ENCODE measurements at places on chromosomes 5 and 9.

- no peak for DNase-seq
These were observed 1.3 kb upstream of the REEP5 start for GRCh38 chr5:112923148-112923917.

DNA sequence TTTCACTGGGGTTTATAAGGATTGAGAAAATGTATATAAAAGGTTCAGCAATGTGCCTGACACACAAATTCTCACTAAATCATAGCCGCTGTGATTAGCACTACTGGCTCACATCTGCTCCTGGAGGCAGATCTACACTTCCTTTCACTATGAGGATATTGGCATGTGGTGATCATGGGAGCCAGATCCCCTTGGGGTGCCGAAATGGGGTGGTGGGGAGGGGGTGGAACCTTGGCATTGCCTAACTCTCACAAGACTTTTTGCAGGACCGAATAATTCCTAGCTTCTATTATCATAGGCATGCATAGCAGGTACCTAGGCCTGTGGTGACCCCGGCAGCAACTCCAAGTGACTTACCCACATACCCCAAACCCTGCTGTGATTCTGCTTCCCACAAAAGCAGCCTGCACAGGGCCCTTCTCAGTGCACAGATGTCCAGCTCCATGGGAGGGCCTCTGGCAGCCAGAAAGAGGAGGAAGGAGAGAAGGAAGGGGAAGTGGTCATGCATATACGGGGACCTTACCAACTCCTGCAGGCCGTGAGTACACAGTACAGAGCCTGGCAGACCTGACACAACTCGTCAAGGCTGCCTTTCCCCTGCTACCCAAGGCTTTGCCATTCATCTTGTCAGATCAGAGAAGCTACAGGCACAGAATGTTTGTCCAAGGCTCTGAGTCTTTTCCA lies 61.3 kb upstream of the IQGAP2 start:
- no peak for DNase-seq

DNA sequence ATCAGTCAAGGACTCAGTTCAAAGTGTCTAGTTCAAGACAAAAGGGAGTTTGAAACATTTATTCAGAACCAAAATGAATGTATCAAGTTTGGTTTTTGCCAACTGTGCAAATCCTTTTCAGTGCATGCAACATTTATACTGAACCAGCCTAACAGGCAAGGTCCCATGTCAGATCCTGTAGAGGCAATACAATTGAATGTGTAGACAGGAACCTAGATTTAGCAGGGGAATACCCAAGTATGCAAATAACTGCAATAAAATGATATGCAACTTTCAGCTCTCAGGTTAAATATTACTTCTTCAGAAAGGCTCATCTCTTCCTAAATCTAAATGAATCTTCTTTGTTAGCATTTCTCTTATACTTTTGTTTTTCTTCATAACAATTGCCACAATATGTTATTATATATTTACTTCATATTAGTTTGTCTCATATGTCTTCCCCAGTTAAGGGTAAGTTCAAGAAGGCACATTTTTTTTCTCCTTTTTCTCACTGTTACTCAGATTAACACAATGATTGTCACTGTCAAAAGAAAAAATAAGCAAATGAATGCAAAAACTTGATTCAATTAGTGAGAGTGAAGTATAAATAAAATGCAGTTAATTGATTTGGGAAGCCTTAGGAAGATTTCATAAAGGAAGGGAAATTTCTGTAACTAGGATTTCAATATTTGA lies 163.9 kb upstream of the RASA1 start:
- DNase-seq, result no peak

- no peak for DNase-seq
These were observed 67.3 kb upstream of the SGCD start for GRCh38 chr5:156259618-156260017.

DNA sequence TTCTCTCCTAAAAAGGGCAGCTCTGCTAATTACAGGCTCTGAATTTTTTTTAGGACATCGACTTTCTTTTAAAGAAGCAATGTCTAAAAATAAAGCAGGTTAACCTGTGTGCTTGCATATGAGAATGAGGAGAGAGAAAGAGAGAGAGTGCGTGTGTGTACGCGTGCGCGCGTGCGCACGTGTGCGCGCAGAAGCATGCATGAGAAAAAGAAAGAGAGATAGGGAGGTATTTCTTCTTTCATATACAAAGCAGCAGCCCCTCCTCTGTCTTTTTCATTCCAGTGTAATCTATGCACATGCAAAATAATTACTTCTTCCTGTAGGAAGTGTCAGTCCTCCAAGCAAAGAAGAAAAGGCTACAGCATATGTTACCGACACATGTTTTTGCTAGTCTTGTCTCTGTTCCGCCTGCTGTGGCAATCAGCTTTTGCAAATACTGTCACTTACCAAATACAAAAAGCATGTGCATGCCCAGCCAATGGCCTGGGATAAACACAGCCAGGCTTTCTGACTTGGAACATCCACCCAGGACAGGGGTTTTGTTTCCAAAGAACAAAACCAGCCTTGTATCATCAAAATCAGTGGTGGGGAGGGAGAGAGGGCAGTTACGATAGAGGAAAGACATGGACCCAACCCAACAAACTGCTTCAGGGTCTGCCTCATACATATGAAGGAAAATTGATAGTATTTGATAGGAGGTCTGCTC lies 252.3 kb upstream of the SLC24A2 start:
- no peak for DNase-seq

DNA sequence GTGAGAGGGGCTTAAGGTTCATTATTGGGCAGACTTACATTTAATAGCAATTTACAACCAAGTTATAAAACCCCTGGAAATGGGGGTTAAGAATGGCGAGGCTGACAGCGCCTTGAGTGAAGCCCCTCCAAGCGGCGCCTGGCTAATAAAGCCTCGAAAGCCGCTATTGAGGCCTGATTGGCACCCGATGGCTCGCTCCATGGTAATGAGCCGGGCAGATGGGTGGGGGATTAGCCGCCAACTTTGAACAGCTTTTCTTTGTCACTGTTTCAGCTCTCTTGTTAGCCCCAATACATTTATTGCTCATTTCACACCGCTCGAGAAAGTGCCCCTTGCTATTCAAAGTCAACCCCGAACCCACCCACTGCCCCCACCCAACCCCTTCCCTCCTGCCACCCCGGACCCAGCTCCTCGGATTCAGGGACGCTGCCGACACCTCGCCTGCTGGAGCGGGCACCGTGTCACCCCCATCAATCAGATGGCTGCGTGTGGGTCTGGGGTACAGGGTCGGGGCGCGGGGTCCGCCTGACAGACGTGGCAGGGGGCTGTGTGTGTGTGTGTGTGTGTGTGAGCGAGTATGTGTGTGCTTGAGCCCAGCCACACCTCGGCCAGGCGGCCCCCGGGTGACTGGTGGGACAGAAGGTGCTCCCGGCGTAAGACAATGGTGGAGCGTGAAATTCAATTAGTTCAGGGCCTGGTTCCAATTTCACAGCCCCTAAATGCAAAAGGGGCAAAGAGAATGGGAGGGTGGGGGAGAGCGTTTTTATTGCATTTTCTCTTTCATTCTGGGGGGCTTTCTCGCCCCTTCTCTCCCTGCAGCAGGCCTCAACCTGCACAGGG lies 34.2 kb downstream of the ASS1 start:
- DNase-seq, result no peak

DNA sequence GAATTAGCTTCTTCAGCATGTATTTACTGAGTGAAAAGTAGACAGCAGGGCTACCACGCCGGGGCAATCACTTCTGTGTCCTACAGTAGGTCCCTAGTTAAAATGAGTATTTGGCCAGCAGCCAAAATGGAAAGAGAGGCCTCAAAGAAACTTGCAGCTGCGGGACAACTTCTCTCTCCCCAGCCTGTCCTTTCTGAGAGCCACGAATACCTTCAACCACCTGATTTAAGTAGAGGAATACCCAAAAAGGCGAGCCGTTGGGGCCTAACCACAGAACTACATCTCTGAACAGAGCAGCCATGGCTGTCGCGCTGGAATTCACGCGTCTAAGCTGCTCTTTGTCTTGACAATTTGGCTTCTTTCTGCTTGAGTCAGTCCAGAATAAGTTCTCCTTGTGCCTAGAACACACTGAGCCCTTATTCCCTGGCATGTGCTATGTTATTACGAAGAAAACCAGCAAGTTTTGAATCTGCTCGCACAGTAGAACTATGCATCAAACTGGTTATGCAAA lies 43.8 kb upstream of the GOLPH3 start:
- DNase-seq, result no peak

GRCh38 chr5:10077791-10078545 lies 171.7 kb downstream of the ATPSCKMT start:
- no peak for DNase-seq

- no peak for DNase-seq
These were observed 146.9 kb downstream of the TENT4A start for GRCh38 chr5:6859951-6860638.

- no peak for DNase-seq
These were observed 91.7 kb downstream of the HRH2 start for GRCh38 chr5:175749591-175749990.

- DNase-seq, result no peak
These were observed 83.1 kb upstream of the FBXW11 start for GRCh38 chr5:172089298-172090117.

- no peak for DNase-seq
These were observed 41.4 kb upstream of the PJA2 start for GRCh38 chr5:109451146-109451545.

GRCh38 chr5:43891112-43891511 lies 288.1 kb downstream of the NNT start:
- no peak for DNase-seq

DNA sequence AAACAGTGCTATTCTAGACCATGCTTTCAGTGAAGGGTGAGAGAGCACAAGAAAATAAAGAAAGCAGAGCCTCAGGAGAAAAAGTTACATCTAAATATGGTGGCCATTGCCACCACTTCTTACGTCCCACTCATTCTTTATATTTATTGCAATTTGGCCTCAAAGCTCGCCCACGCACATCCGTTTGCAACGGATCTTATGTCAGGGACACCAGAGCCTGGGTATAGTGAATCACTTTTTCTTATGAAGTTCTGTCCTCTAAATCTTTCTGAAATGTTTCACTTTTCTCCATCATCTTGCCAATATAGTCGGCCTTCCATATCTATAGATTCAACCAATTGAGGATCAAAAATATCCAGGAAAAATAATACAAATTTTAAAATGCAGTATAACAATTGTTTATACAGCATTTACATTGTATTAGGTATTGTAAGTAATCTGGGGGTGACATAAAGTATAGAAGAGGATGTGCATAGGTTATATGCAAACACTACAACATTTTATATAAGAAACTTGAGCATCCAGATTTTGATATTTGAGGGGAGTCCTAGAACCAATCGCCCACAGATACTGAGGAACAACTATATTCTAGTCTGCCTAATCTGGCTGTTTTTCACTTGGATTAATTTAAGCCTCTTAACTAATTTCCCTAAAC lies 35.2 kb downstream of the GOLPH3 start:
- DNase-seq, result peak; percentile 71

- peak; percentile 3 for DNase-seq
These were observed 296.7 kb downstream of the ARL15 start for GRCh38 chr5:54013556-54014194.

- no peak for DNase-seq
These were observed 81.2 kb downstream of the ZNF366 start for GRCh38 chr5:72426019-72426418.

- no peak for DNase-seq
These were observed 123.1 kb upstream of the ANKRD55 start for GRCh38 chr5:56356121-56356835.

DNA sequence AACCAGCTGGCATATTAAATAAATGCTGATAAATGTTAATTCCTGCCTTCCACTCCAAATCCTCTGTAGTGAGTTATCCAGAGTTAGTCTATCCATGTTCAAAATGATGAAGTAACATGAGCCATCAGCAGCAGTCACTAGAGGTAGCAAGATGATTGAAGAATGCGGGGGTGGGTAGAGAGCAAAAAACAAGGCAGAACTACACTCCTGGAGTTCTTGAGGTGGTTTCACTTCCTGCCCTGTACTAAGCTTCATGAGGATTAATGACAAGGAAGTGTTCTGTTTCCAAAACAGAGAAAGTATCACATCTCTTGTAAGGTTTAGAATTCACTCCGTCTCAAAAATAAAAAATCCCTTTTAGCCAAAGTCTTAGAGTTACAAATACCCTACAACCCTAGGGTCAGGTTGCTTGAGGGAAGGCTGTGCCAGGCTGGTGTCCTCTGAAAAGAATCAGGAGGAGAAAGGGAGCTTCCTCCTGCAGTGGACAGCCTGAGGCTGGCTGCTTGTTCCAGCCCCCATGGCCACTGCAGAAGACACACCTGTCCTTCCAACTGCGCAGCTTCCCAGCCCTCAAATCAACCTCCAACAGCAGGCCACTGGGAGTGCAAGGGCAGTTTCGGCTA lies 180.2 kb downstream of the DENND1A start:
- no peak for DNase-seq

DNA sequence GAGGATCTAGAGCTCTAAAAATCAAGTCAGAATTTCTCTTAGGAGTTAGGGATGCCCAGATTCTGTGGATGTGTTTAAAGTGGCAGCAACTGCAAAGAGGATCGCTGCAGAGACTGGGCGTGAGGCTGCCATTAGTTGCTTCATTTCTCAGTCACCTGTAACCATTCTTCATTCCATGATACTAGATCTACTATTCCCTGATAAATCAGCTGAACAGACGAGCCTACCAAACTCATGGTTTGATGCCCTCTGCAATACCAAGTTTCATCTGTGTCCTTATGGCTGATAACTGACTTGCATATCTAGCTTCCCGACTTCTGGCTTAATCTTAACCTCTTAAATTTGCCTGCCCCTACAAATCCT lies 33.3 kb downstream of the UBE2R2 start:
- DNase-seq, result no peak

- DNase-seq, result no peak
These were observed 19.5 kb upstream of the TMEM174 start for GRCh38 chr5:73153513-73153912.

- no peak for DNase-seq
These were observed 28.2 kb downstream of the YIPF5 start for GRCh38 chr5:144142139-144142823.

- DNase-seq, result no peak
These were observed 233.6 kb upstream of the ELAVL2 start for GRCh38 chr9:24059651-24060050.

- no peak for DNase-seq
These were observed 28.7 kb upstream of the ECM2 start for GRCh38 chr9:92564504-92564903.

DNA sequence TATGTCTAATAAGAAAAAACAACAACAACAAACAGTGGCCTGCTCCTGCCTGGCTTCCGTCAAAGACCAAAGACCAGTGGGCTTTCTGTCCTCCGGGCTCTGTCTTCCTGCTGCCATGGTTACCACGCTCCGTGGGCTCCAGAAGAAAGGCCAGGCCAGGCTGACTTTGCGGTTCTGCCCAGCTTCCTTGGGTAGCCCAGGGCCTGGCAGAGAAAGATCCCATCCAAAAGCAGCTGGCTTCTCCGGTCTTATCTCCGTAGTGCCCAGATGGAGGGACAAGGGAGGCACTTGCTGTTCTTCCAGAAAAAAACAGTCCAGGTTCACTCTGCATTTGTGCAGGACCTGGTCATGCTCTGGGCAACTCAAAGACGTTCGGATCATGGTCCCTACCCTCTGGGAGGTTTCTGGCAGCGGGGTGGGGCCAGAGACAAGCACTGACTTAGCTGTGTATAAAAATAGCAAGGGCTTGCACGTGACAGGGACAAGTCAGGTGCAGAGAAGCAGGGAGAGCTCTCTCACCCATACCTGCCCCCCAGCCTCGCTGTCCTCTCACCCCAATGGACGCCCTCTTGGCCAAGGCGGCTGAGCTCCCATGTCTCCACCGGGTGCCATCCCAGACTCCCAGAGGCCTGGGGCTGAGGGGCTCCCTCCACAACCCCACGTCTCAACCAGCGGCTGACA lies 212.2 kb downstream of the C9orf50 start:
- no peak for DNase-seq

- no peak for DNase-seq
These were observed 98.8 kb downstream of the BOD1 start for GRCh38 chr5:173517648-173518047.

- DNase-seq, result no peak
These were observed 9.2 kb upstream of the AGPAT2 start for GRCh38 chr9:136696502-136696901.
